ENCODE measurements at places on chromosomes 2 and 18.

DNA sequence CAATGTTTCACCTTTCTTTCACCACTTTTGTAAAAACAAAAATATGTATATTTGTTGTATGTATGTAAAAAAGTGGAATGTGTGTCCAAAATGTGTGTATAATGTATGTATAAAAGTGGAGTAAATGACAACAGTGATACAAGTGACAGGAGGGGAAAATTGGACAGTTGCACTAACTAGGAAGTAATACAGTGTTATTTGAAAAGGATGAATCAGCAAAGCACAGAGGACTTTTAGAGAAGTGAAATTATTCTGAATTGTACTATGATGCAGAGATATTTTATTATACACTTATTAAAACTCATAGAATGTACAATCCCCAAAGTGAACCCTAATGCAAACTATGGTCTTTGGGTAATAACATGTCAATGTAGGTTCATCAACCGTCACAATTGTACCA lies 331.3 kb upstream of the CNTNAP5 start:
- DNase-seq = no peak

DNA sequence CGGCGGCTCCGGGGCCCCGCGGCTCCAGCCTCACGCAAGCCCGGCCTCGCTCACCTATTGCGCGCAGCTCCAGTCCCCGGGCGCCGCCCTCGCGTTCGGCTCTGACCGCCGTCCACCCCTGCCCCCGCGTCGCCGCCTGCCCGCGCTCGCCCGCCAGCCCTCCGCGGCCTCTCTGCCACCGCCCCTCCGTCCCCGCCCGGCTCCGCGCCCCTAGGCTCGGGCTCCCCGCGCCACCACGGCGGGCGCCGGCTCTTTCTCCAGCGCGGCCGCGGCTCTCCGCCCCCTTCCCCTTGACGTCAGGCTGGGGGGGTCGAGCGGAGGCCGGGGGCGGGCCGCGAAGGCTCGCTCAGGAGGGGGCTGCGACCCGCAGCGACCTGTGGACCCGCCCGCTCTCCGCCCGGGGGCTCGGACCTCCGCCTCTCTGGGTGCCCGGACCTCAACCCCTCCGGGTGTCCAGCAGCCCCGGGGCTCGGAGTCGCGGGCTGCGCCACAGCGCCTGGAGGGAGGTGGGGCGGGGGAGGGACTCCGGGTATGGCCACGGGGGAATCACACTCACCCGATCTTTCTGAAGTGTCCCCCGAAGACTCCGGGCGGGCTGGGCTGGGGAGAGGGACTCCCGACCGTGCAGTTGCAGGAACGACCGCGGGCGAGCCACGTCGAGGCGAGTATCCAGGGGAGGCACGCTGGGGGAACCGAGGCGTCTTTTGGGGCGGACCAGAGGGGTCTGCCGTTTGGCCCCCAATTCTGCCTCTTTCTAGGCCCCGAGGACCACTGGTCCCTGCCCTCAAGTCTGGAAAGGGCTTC lies at the start of gene SEMA4C:
Gene SEMA4C, minus strand, starts transcription at position 259 of the 804 bp plus-strand sequence. CDS start 2,194 bp downstream, outside the sequence.
- DNase-seq = peak; percentile 47

DNA sequence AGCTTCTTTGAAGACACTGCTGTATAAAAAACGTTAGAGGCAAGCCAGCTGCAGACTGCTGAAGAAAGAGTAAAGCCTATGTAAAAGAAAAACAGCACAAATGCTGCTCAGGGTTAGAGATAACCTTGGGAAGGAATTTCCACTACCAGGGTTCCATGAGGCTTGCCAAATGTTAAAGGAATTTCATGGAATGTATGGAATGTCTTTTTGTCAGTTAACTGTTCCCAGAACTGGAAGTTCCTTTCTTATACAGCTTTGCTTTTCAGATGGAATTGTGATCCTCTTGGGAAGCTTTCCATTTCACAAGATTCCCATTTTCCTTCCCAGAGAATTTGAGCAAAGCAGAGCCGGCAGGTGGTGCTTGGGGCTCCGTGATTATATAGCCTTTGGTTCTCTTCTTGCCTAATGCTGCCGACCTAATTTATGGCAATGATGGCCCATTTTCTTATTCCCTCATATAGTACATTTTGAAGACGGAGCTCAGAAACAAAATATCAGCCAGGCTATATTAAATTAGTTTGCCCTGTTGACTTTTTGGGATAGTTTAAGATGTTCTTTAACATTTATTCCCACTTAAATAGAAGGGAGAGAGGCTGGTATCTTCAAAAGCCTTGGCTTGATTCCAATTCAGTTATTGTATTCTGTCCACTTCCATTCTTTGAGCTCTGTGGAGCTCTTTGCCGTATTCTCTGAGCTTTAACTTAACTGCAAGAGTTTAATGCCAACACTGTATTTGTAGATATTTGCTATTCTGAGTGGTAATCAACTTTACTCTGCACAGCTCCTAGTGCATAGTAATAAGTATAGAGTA lies 162.3 kb downstream of the PHLPP1 start:
- no peak for DNase-seq

- no peak for DNase-seq
Measured at GRCh38 chr2:144512470-144512869, 7.4 kb downstream of the ZEB2 start.

DNA sequence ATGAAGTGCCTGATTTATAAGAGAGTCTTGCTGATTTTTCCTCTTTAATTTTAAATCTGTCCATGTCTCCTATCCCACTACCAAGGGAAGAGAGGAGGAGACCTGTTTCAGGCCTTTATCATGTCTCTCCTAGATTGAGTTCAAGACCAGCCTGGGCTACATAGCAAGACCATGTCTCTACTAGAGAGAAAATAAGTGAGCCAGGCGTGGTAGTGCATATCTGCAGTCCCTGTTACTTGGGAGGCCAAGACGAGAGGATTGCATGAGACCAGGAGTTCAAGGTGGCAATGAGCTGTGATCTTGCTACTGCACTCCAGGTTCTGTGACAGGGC lies 20.0 kb downstream of the EML4 start:
- no peak for DNase-seq

DNA sequence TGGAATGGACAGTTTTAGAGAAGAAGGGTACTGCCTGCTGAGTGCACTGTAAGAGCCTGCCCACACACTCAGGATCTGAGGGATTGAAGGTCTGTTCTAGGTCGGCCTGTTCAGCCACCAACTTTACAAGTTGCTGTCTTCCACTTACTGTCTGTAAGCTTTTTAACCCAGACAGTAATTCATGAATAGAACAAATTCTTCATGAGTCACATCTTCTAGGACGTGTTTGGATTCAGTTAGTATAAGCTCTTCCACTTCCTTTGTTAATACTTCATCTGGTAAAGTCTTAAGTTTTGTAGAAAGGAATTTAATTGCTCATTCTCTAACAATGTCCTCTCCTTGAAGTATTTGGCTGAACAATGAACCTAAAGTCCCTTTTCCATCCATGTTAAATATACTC lies 74.6 kb downstream of the PDE11A start:
- DNase-seq = no peak

- DNase-seq = peak; percentile 23
Measured at GRCh38 chr2:171319164-171319810, 114.5 kb downstream of the METTL8 start.

DNA sequence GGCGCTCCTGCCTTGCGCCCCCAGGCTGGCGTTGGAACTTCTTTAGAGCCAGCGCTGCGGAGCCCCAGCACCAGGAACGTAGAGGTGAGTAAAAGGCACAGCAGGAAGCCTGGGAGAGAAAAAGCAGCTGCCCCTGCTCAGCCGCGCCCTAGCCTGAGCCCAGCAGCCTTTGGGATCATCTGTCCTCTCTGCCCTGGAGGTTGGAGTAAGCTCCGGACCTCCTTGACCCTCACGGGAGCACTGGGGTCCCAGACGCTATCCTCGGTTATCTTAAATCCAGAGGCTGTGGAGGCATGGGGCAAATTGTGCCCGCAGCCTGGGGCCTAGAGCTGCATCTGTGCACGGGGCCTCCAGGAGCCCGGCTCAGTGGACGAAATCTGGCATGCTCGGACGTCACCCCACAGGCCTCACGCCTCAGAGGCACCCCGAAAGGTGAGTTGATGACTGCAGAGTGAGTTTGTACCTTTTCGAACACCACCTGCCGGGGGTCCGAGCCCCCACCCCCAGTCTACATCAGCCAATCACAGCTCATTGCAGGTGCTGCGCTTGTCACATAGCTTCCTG lies 1.6 kb upstream of the SLC66A2 start:
- DNase-seq = no peak

DNA sequence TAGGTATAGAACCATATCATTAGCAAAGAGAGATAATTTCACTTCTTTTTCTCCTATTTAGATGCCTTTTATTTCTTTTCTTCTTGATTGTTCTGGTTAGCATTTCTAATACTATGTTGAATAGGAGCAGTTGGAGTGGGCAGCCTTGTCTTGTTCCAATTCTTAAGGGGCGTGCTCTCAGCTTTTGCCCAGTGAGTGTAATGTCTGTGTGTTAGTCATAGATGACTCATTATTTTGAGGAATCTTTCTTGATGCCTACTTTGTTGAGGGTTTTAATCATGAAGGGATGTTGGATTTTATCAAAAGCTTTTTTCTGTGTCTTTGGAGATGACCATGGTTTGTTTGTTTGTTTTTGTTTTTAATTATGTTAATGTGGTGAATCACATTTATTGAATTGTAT lies 1453.1 kb upstream of the SLC39A10 start:
- DNase-seq = no peak

DNA sequence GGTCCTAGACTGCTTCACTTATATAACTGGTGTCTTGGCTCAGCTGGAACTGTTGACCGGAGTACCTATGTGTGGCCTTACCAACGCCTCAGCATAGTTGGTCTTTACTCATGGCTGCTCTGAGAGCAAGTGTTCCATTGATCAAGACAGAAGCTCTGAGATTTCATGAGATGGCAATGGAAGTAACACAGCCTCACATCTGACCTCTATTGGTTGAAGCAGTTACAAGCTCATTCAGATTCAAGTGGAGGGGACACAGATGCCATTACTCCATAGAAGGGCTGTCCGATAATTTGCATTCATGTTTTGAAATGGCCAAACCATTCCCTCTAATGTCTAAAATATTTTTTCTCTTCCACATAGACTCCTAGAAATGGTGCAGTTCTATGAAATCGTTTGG lies 46.4 kb upstream of the STK39 start:
- DNase-seq = no peak

- DNase-seq = no peak
Measured at GRCh38 chr2:133377599-133377998, 190.7 kb downstream of the NCKAP5 start.

GRCh38 chr2:184203661-184204060 lies 394.7 kb upstream of the ZNF804A start:
- DNase-seq = no peak

DNA sequence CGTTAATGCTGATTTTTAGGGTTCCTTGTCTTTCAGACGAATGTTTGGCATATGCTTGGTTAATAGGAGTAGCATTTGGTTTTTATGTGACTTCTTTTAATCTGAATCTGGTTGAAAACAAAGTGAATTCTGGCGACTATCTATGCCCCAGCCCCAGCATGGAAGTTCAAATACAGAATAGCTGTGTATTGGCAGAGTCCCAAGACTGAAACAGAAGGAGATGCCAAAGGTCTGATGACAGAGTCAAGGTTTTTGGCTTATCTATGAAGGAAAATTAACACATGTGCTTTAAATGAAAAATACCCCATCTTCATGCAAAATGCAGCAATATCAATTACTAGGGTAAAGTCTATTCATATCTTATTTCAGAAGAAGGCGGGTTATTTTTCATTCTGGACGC lies 734.8 kb upstream of the NXPH2 start:
- no peak for DNase-seq

DNA sequence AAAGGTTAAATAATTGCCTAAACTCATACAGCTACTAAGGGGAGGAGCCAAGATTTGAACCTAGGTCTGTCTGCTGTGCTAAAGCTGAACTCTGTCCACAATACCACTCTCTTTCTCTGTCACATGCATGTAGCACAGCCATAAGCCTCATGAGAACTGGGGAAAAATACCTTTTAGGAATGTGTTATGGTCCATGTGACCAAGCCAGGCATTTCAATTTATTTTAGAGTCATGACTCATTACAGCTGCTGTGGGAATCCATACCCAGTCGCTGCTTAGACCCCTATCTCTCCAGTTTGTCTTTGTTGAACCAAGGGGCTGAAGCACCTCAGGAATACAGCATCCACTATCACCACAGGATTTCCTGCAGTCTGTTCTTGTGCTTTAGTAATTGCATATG lies 200.0 kb upstream of the SIX3 start:
- no peak for DNase-seq

- no peak for DNase-seq
Measured at GRCh38 chr2:20702563-20702962, 35.6 kb downstream of the GDF7 start.

DNA sequence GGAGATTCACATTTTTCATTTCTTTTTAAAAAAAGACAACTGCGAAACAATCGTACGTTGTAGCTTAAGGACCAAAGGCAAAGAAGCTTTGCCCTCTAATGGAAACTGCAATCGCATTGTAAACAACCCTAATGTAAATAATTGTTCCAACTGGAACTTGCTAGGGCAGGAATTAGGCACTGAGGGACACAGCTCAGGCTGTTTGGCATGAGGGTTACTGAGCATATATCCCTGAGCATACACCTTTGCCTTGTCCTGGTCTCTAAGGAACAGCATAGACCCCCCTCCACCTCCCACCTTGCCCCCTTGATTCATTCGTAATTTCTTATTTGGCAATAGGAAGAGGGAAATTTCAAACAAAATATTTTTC lies 396.4 kb downstream of the LNPK start:
- DNase-seq = no peak

DNA sequence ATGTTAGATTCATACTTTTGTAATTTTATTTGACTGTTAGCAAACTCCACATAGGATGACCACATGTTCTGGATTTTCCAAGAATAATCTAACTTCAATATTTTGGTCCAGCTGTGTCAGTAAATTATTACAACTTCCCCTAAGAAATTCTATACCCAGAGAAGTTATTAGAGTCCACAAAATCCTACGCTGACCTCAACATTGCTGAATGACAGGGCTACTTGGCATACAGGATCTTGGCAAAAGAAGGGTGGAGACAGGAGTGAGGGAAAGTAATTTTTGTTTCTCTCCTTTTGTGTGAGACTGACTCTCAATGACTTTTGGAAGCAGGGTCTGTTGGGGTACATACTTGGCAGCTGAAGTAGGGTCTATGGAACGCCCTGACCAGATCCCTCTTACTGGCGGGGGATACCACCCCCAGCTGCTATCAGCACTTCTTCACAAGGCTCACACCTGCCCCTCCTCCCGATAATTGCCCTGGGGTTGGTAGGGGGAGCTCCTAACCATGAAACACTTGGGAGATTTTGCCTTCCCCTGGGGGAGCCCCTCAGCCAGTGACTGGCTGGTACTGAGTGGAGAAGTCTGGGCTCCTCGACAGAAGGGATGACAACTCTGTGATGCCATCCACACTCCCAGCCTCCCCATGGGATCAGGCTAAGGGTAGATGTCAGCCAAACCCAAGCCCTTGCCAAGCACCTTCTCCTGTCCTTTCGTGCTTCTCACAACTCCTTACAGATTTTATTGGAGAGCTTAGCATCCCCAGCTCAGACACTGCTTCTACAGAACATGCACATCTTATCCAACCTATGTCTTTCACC lies 110.6 kb upstream of the FHL2 start:
- no peak for DNase-seq

- DNase-seq = no peak
Measured at GRCh38 chr18:64258111-64258650, 109.3 kb upstream of the LINC00305 start.

DNA sequence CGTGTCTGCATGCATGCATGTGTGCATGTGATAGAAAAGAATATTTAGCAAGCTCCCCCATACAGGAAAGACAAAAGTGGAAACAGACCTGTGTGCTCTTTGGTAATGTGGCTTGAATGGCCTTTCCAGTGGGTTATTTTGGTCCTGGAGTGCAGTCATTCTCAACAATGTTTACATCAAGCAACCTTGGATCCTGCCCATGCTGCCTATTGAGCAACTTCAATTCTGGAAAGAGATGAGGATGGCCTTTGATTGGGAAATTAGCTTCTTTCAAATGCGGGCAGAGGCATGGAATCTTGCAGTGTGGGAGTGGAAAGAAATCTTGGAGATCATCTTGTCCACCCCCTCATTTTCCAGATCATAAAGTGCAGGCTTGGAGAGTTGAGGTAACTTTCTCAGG lies 87.2 kb upstream of the SMAD2 start:
- no peak for DNase-seq
